ENCODE measurements at places on chromosomes 3 and 15.
A peak's percentile ranks its signal among the peaks of the same experiment; 100 is the strongest.

DNA sequence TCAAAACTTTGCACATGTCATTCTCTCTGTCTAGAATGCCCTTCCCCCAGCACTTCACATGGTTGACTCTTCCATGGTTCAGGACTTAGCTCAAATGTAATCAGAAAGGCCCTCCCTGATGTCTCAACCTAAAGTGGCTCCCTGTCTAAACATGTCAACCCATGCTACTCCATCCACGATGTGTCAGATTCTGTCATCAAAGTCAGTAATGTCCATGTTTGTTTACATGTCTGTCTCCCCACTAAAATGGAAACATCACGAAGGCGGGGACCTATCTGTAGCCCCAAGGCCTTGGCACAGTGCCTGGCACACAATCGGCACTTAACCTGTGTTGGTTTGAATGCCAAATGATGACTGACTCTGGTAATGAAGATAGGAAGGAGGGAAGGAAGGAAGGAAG, 20.8 kb upstream of the SNTN start:
- no peak for DNase-seq

- no peak for DNase-seq
Measured at GRCh38 chr3:89845053-89845452, 737.6 kb downstream of the EPHA3 start.

- DNase-seq: no peak
Measured at GRCh38 chr3:142243134-142243533, 17.7 kb upstream of the GK5 start.

DNA sequence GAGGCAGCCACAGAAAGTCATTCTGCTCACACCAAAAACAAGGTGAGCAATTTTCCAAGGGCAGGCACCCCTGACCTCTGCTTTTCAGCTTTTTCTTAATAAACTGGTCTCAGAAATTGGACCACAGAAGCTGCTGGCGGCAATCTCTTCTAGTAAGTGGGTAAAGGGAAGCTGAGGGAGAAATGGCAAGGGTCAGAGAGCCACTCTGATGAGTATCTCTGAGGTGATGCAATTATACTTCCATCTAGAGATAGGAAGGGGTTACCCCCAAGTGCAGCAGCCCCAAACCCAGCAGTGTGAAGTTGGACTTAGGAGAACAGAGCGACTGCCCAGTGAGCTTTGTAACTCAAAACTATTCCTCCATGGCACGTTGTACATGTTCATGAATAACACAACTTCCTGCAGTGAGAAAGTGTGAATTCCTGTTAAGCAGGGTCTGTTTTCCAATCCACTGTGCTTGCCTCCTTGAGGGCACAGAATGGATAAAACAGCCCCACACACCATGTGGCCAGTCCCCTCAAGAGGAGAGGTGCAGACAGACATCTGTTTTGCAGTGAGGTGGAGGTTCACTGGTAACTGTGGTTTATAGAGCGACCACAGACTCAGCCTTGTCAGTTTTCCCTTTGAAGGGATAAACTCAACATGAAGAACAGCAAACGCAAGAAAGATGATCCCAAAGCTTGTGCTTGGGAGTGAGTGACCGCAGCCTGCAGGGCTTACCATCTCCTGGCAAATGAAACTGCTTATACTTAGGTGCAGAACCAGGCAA, 683.4 kb upstream of the CFAP20DC start:
- no peak for DNase-seq

DNA sequence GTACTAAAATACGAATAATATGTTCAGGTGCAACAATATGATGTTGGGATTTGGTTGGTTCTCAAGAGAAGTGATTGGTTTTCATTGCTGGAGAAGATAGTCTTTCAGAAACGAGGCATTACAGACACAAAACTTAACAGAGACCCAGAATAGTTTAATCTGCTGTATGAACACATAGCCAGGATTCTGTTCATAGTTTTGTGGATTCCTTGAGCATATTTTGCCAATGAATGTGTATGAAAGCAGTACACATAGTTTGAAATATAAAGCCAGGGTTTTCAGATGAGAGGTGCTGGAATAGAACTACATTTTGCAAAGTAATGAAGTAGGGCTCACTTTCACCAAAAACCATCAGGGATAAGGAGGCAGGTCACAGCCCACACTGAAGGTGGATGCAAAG, 5.7 kb upstream of the MCTP2 start:
- peak; percentile 26 for DNase-seq

GRCh38 chr3:128498127-128498626, 5.2 kb upstream of the GATA2 start:
- no peak for DNase-seq

All from GM03348 (cell line).